ENCODE measurements at places on chromosomes 6 and 20. TPM values are rescaled to one million over a fixed set of nuclear protein-coding genes. Genes with fewer than 3 reads are reported as not detected.
A peak's percentile ranks its signal among the peaks of the same experiment; 100 is the strongest.

FOXQ1 gene
- 0.17 TPM for total RNA-seq

GRCh38 chr6:156060013-156060412, 604.4 kb upstream of the NOX3 start:
- DNase-seq, result no peak

TREML4 gene
- not detected for total RNA-seq

DNA sequence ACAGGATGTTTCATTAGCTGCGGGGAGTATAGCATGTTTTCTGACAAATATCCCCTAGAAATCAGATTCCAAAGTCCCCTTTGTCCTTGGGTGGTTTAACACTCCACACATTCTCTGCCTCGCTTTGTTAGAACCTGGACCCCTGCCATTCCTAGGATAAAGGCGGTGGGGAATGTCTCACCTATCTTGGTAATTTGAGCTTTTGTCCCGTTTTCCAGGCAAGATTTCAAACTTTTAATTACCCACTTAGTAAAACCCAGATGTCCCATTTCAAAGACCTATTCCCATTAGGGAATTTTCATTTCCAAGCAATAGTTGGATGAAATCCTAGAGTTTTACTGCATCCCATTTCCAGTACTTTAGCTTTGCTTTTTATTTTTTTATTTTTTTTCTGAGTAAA, 501.0 kb upstream of the MAP3K7 start:
- DNase-seq, result no peak

DNA sequence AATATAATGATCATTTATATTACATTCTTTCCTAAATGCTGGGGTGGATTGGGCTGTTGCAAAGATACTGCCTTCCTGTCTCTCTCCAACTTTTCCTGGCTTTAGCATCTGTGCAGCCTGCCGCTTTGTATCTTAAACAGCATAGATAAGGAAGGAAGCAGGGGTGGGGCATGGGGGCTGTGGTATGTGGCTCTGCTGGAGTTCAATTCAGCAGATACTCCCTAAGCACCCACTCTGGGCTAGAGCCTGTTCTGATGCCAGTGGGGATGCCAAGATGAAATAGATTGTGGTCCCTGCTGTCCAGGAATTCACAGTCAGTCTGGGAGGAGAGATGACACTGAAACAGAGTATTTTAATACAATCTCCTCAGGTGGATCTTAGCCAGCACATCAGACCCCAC, 56.8 kb downstream of the EIF2S2 start:
- DNase-seq, result no peak

DNA sequence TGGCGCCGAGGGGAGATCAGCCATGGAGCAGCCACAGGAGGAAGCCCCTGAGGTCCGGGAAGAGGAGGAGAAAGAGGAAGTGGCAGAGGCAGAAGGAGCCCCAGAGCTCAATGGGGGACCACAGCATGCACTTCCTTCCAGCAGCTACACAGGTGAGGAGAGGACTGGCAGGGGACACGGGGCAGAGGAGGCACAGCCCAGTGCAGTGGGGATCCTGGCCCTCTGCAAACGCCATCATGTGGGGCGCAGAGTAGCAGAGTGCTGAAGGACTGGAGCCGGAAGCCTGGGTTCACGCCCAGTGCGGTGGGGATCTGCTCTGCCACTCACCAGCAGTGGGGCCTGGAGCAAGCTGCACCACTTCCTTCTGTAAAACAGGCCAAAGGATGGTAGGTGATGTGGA, 41.1 kb upstream of the FANCE start:
- no peak for DNase-seq

GRCh38 chr20:2139250-2139649, 37.6 kb downstream of the STK35 start:
- no peak for DNase-seq

NUS1 gene
- total RNA-seq, result 17.4 TPM

- no peak for DNase-seq
Observed at GRCh38 chr20:25058051-25058846, at the start of gene ACSS1. ACSS1 (minus strand) TSS chr20:25058139; CDS start chr20:25058102, 37 bp downstream.

- DNase-seq, result no peak
Observed at GRCh38 chr6:157494132-157494710, 113.2 kb downstream of the ZDHHC14 start.

DNA sequence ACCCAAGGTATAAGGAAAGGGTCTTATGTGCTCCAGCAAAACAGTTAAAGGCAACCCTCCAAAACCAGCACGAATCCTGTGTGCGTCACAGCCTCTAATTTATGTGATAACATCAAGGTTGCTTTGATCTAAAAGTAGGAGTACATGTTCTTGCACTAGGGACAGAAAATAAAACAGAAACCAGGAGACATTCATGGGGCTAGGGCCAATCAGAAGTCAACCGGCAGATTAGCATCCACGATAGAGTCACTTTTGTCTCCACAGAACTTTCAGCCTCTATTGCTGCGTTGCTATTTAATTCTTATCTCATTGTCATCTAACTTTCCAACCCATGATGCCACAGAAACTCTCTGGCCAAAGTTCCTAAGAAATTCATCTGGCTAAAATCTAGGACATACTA, 178.8 kb upstream of the PTCHD4 start:
- no peak for DNase-seq

CCN6 gene
- total RNA-seq, result not detected

GRCh38 chr20:41051009-41051825, 22.6 kb downstream of the TOP1 start:
- DNase-seq, result no peak

DNA sequence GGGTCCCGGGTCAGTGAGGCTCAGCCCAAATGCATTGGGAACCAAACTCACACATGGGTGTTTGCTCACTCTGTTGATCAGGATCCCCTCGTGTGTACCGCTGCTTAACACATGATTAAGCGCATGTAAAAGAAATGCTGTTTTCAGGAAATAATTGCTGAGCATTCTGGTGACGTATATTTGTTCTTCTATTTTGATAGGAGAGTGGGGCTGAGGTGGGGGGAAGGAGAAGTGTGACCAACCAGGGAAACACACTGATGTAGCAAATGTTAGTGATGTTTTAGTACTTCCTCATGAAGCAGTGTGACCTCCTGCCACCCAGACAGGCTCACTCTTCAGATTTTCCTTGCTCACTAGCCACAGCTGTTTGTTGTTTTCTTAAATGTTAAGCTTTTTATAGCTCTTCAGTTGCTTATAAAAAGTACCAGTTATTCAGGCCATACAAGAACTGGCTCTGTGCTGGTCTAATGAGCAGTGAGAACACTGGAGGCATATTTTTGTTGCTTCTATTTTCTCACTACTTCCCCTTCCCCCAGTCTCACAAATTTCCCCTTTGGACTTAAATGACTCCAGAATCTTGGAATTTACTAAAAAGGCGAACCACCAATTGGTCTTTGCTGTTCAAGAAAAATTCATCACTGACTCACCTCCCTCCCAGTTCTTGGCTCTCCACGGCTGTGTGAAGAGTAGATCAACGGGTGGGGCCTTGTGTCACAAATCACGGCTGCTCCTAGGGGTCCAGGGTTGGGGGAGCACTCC, 79.2 kb upstream of the BACH2 start:
- DNase-seq, result peak; percentile 52

ZKSCAN3 gene
- 4.9 TPM for total RNA-seq

DNA sequence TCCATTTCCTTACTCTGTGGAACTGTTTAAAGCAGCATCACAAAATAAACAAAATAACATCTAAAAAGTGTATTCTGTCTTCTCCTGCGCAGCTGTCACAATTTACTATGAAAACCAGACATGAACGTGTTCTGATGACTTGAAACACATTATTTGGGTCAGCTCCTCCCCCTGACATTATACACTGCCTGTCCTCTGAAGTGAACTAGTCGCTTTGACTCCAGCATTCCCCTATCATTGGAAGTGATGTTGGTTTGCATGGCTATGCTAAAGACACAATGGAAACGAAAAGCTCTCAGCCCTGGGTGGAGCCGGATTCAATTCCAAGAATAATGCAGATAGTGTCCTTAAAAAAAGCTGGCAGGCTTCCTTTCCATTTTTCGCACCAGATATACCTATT, 125.9 kb downstream of the FYN start:
- no peak for DNase-seq

MDFI gene
- 0.23 TPM for total RNA-seq

MCHR2 gene
- total RNA-seq, result not detected

GRCh38 chr20:49698477-49698876, 15.2 kb downstream of the B4GALT5 start:
- DNase-seq, result no peak

DNA sequence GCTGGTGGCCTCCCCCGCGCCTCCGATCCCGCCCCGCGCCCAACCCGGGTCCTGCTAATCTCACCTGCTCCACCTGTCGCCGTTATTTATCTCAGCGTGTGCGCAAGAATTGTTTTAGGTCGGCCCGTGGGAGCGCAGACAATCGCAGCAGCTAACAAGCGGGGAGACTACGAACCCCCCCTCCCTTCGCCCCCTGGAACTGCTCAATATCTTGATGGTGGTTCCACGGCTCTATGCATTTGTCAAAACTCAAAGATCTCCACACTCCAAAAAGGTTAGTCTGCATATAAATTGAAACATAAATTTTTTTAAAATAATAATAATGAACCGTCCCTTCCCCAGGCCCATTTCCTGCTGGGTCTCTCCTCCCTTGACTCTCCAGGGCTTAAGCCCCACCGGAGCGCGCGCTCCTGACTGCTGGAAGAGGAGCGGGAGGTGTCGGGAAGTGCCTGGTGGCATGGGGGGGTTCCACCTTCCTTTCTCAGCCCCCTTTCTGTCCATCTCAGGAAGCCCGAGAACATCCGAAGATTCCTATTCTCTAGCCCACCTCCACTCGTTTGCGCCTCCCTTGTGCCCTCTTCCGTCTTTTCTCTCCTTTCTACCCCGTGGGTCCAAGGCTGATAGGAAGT, 1.6 kb upstream of the MDGA1 start:
- no peak for DNase-seq

GRCh38 chr6:139448051-139448649, 73.7 kb upstream of the CITED2 start:
- peak; percentile 11 for DNase-seq

DNA sequence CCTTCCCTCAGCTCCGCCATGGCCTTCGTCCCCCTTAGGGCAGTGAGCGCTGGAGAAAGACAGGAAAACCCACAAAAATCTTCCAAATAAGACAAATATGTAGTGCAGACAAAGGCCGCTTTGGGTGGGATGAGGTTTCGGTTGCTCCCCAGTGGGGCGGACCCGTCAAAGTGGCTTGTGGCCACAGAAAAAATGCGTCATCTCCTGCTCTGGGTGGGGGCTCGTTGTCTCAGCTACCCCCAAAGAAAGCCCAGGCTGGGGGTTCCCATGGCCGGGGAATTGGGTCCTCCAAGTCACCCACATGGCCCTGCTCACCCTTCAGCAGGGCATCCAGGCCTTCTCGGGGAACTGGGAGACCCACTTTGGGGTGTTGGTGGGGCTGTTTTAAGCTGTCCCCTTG, 21.9 kb upstream of the SCUBE3 start:
- DNase-seq, result no peak

- DNase-seq, result no peak
Observed at GRCh38 chr6:107489636-107490565, at the start of gene SOBP. SOBP (plus strand) TSS chr6:107490117; CDS start chr6:107490617, 500 bp downstream.

DNA sequence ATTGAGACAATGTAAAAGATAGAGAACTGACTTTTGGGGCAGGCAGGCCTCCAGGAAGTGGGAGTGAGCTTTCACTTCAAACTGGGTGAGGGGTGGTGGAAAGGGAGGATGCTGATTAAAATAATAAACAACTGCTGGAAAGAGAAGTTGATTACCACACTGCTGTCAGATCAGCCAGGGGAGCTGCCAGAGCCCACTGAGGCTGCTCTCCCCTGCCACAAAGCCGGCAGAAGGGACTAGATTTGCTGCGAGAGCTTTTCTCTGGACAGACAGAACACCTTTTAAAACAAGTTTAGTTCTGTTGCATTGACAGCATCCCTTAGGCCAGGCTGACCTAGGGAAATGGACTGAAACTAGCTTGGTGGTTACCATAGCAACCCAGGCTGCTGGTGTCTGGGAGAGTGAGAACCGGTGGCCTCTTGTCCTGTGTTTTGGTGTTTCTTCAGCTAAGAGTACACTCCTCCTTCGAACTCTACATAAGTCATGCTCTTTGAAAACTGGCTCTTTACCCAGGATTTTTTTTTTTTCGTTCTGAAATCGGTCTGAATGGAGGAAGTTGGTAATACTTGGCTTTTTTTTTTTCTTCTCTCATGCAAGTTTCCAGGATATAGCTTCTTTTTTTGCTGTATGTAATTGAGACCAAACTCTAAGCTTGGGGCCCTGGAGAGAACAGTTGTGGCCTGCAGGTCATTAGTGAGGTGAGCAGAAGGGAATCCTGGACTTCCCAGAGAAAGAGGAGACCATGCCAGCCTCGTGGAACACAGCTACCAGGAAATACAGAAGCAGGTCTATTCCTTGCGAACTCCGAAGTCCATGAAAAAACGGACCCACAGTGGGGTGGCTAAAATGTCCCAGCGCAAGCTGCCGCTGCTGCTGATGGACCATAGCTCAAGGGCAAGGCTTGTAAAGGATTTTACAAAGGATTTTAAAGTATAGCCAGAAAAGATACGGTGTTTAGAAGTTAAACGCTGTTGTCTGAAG, 374.4 kb downstream of the UTRN start:
- DNase-seq, result peak; percentile 27

GGTLC1 gene
- not detected for total RNA-seq

DNA sequence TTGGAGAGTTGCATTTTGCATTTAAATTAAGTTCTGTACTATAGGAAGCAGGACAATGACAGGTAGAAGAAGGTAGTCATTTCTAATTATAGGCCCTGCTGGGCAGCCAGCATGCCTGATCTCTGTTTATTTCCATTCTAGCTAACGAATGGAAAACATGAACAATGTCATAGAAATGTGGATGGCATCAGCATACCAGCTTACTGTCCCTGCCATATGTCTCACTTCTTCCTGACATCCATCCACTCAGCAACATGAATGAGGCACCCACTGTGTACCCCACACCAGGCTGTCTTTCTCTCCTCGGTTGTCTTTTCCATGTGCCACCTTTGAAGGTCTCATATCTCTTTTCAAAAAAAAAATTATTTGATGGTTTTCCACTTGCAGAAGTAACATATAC, 11.1 kb downstream of the ADTRP start:
- DNase-seq, result no peak

PREX1 gene
- total RNA-seq, result 28.7 TPM

DNA sequence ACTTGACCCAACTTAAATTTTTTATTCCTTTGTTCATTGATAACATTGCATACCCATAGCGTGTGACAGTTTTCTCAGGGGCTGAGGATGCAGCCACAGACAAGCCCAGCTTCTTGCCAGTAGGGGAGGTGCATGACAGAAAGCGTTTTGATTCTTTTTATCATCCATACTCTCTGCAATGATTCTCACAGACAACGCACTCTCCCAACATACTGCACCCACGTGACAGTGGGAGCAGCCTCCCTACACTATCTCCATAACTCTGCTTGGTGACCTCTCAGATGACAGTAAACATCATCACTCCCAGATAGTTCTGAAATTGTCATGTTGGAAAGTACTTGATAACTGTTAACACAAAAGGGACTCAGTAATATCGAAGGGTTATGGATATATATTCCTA, 481.2 kb upstream of the AGPAT4 start:
- DNase-seq, result no peak

HLA-DRB1 gene
- total RNA-seq, result 0.45 TPM

KCNK15 gene
- total RNA-seq, result not detected

GRCh38 chr20:31842471-31843157, 2.8 kb downstream of the FOXS1 start:
- DNase-seq, result no peak

- peak; percentile 47 for DNase-seq
Observed at GRCh38 chr6:47420394-47421371, 56.9 kb upstream of the CD2AP start.

PPIL6 gene
- 1.6 TPM for total RNA-seq

GRCh38 chr6:14121936-14122344, 4.4 kb downstream of the CD83 start:
- DNase-seq, result no peak

GRCh38 chr6:128078276-128078675, 177.4 kb upstream of the THEMIS start:
- no peak for DNase-seq
